ENCODE measurements at places on chromosomes 16 and 17. TPM values are rescaled to one million over a fixed set of nuclear protein-coding genes. Genes with fewer than 3 reads are reported as not detected.

CCL17 gene
- 1.2 TPM for total RNA-seq

ARRB2 gene
- total RNA-seq: 281 TPM

TSPAN10 gene
- total RNA-seq: 0.61 TPM

CAMKK1 gene
- total RNA-seq: 6.0 TPM

All from T-cell (primary cell).